ENCODE measurements at places on chromosomes 1 and 21. TPM values are rescaled to one million over a fixed set of nuclear protein-coding genes. Genes with fewer than 3 reads are reported as not detected.
A peak's percentile ranks its signal among the peaks of the same experiment; 100 is the strongest.

DNA sequence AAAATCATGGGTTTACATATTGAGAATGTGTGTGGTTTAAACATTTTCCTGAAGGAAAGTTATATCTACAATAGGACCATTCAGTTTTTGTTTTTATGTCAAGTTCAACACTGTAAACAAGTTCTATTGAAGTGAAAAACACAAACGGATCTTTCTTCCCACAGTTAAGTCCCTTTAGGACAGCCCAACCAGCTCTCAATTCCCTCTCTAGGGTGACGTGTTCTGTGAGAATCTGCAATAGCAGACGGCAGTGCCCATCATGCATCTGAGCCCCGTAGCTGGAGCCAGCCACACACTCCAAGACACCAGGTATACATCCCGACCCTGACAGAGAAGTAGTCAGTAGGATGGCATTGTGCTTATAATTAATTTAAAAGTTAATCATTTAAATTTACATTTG is 26.3 kb upstream of the IVNS1ABP start:
- DNase-seq = no peak

DNA sequence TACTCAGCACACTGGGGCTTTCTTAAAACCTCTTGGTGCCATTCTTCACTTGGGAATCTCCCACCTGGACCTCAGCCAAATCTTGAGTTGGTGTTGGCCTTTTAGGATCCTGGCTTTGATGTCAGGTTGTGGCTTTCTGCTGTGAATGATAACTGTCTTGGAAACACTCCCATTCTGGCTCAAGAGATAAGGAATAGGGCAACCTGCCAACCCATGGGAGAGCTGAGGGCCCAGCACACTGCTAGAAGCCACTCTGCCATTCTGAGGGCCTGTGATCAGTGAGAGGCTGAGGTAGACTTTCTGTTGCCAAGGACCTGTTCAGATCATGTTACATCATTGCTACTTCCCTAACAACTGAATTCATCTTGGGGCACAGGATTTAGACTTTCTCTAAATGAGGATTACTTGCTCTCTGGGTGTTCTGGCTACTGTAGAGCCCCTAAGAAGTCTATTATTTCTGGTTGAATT is 45.8 kb downstream of the TTC39A start:
- DNase-seq = no peak

DNA sequence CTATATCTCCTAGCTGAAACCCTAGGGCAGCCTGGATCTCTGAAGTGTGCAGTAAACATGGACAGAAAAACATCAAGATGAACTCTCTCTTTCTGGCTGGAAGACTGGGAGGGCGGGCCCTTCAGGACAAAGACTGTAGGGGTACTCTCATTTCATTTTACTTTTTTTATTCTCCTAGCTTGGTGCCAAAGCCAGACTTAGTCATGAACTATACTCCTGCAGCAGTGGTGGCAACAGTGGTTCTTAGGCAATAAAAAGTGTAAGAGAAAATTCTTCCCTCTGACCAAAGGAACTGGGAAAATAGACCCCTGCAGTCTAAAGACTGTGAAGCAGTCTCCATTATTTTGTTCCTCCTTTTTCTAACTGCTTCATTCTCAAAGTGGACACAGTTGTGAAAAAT is 213.8 kb upstream of the JUN start:
- DNase-seq = no peak

GRCh38 chr1:87584586-87584985 is 255.9 kb downstream of the LMO4 start:
- DNase-seq = no peak

- peak; percentile 33 for DNase-seq
These were observed 32.8 kb upstream of the BACH1 start for GRCh38 chr21:29265690-29266479.

- no peak for DNase-seq
These were observed 36.7 kb upstream of the TLR5 start for GRCh38 chr1:223179786-223180185.

GRCh38 chr1:197619008-197619640 is 156.2 kb downstream of the DENND1B start:
- peak; percentile 34 for DNase-seq

- DNase-seq = no peak
These were observed 144.1 kb downstream of the LRRC40 start for GRCh38 chr1:70061231-70061630.

DNA sequence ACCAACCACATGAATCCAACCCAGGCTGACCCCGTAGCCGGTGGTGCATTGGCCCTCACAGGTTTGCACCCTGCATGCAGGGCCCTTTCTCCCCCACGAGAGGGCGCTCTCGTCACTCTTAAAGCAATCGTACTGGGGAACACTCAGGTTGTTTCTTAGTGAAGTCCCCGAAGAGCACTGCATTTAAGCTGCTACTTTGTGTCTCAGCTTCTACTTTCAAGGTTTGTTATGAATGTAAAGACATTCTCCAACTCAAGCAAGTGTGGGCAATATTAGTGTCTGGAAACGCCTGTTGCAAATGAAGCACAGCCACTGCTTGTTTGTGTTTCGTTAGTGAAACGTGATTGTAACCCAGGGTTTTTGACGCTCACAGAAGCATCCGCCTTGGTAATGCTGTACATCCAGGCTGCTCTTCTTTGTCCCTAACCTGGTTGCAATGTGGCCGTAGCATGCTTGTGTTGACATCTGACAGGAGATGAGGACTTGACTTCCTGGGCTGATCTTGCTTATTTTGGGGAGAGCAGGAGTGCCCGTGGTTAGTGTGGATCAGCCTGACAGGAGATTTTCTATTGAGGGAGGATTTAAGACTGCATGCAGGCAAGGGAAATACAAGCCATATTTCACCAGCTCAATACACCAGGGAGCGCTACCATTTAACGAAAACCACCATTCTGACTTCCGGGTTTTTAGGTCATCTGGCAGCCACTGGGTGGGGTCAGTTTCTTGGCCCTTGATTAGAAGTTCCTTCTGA is 79.8 kb downstream of the ST6GALNAC3 start:
- DNase-seq = peak; percentile 38

GRCh38 chr1:210781652-210782051 is 352.3 kb downstream of the KCNH1 start:
- DNase-seq = no peak

DNA sequence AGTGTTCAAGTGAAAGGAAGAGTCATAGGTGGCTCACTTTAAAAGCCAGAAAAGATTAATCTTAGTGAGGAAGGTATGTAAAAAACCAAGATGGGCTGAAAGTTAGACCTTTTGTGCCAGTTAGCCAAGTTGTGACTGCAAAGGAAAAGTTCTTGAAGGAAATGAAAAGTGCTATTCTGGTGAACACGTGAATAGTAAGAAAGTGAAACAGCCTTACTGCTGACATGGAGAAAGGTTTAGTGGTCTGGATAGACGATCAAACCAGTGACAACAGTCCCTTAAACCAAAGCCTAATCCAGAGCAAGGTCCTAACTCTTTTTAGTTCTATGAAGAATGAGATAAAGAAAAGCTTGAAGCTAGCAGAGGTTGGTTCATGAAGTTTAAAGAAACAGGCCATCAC is 106.4 kb downstream of the CTH start:
- no peak for DNase-seq

The FCRL4 gene
- not detected for total RNA-seq

The KCNA3 gene
- total RNA-seq = not detected

The LRRC47 gene
- 35.6 TPM for total RNA-seq

The STYXL2 gene
- total RNA-seq = not detected

The PLA2G2F gene
- total RNA-seq = not detected

The FAM72B gene
- total RNA-seq = not detected

The MYOC gene
- not detected for total RNA-seq

The HSPA6 gene
- total RNA-seq = 1.6 TPM

The PLA2G2D gene
- not detected for total RNA-seq

The PDC gene
- total RNA-seq = not detected

All from bronchial epithelial cell (primary cell).